ENCODE measurements at places on chromosomes 5 and 9.

- no peak for DNase-seq
These were observed 173.0 kb downstream of the WDR70 start for GRCh38 chr5:37552161-37552560.

- DNase-seq = no peak
These were observed 150.2 kb upstream of the PAPPA start for GRCh38 chr9:116003397-116003796.

GRCh38 chr5:22102823-22103359 lies 750.3 kb downstream of the CDH12 start:
- DNase-seq = no peak

- DNase-seq = no peak
These were observed 385.7 kb downstream of the PLK2 start for GRCh38 chr5:58074222-58074621.

DNA sequence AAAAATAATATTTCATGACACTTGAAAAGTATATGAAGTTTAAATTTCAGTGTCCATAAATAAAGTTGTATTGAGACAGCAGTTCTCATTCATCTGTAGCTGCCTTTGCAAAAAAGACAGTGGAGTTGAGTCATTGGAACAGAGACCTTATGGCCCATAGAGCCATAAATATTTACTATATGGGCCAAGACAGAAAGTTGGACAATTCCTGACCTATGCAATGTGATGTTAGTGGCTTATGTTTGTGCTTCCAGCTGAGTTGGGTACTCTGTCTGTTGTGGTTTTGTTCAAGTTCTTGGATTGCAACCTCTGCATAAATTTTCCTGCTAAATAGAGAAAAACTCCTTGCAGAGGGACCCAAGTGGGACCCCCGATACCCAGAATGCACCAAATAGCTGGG lies 69.8 kb downstream of the KCNIP1 start:
- DNase-seq = no peak

DNA sequence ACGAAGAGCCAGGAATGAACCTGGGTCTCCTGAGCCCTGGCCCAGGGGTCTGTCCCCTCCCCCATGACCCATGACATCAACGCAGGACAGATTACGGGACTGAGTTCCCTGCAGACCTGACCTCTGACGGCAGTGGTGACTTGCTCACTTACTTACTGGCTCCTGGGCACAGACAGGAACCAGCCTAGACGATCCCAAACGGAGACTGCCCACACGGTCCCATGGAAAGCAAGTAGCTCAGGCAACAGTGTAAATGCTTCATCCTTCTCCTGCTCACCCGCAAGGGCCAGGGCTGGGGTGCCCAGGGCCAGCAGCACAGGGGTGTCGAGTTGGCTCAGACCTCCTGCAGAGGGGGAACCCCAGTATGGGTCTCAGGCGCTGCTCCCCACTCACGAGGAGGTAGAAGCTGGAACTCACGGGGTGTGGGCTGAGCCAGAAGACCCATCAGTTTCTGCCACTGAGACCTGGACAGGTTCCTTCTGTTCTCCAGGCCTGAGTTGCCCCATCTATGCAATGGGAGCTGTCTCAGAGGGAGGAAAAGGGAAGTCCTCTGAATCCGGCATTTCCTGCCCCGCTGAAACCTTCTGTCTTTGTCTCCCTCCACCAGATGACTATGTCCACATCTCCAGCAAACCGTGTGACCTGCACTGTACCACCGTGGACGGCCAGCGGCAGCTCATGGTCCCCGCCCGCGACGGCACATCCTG lies 5.6 kb downstream of the ADAMTSL2 start:
- DNase-seq = no peak

DNA sequence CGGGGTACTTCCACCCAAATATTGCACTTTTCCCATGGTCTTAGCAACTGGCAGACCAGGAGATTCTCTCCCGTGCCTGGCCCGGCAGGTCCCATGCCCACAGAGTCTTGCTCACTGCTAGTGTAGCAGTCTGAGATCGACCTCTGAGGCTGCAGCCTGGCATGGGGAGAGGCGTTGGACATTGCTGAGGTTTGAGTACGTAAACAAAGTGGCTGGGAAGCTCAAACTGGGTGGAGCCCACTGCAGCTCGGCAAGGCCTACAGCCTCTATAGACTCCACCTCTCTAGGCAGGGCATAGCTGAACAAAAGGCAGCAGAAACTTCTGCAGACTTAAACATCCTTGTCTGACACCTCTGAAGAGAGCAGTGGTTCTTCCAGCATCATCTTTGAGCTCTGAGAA lies 40.1 kb upstream of the EBF1 start:
- DNase-seq = no peak

- DNase-seq = no peak
These were observed 45.0 kb upstream of the SH3PXD2B start for GRCh38 chr5:172499287-172499686.

GRCh38 chr9:69252436-69252835 lies 72.6 kb upstream of the ENTREP1 start:
- no peak for DNase-seq
